ENCODE measurements at places on chromosomes 12 and 14. TPM values are rescaled to one million over a fixed set of nuclear protein-coding genes. Genes with fewer than 3 reads are reported as not detected.

DNA sequence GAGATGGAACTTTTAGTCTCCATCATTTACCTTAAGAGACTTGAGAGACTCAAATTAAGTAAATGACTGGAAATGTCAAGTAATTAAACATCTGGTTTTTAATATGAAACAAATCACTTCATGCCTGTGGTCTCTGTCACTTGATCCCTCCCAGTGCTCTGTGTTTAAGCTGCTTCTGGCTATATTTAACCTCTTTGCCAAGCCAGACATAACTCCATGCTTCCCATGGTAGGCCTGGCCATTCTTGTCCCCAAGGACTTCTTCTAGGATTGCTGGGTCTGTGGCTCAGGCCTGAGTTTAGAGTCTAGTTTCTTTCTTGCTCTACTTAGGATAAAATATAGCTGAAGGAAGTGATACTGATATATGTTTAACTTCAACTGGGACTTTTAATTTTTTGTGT is 1013.6 kb downstream of the FLRT2 start:
- DNase-seq, result no peak

GRCh38 chr12:33253178-33253577 is 186.4 kb downstream of the SYT10 start:
- DNase-seq, result no peak

DNA sequence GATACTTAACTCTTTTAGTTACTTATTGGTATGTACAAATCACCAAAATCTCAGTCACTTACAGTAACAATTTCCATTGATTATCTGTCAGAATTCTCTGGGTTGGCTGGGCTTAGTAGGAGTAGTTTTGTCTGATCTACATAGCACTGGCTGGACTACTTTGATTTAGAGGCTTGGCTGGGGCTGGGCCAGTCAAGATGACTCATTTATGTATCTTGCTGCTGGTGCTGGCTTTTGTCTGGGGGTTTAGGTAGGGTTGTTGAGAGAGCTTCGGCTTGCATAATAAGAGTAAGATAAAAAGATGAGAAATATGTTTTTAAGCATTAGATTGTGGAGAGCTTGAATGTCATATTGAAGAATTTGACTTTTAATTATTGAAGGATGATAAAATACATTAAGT is 1093.7 kb downstream of the SLC6A15 start:
- no peak for DNase-seq

The MYH6 gene
- not detected for total RNA-seq

DNA sequence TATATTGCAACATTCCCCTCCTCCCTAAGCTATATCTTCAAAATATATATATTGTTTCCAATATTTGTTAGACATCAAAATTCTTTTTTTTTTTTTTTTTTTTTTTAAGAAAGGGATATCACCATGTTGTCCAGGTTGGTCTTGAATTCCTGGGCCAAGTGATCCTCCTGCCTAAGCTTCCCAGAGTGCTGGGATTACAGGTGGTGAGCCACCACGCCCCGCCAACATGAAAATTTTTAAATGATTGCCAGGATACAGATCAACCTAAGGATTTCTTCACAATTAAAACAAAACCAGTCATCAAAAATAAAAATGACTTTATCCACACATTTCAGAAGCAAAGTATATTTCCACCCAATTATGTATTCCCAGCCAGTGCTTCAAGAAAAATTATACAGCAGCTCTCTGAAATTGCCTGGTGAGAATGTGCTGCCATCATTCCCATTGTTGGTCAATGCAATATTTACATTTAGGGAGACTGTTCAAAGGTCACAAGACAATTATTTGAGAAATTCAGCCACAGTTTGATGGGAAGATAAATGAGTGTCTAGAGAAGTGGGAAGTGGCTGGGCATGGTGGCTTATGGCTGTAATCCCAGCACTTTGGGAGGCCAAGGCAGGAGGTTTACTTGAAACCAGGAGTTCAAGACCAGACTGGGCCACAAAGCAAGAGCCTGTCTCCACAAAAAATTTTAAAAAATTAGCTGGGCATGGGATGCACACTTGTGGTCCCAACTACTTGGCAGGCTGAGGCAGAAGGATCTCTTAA is 141.7 kb upstream of the AMIGO2 start:
- DNase-seq, result no peak

- no peak for DNase-seq
Measured at GRCh38 chr14:93788543-93789227, 400 bp upstream of the PRIMA1 start.

DNA sequence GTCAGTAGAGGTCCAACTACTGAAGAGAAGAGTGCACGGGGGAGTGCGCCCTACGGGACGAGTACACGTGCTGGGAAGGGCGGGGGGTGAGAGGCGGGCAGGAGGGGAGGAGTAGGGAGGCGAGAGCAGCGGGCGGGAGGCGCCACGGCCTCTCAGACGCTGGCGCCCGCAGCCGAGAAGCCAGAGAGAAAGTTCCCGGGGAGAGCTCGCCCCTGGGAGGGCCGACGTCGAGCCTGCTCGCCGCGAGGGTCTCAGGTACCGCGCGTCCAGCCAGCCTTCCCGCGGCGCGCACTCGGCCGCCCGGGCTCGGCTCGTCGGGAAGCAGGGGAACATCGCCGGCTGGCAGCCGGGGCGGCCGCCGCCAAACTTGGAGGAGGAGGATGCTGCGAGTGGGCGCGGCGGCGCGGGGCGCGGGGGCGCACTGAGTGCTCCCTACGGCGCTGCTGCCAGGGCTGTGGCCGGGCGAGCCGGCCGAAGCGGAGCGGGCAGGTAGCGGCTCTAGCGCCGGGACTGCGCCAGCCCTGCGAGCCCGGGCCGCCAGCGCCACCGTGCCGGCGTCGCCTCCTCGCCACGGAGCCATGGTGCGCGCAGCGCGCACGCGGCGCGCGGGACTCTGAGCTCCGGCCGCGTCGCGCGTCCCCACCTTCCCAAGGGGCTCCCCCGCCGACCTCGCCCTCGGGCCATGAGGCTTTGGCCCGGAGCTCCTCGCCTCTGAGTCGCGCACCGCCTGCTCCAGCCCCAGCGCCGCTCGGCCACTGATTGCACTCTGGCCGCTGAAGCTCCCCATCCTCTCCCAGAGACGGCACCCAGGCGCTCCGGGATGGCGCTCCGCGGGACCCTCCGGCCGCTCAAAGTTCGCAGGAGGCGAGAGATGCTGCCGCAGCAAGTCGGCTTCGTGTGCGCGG is at the start of gene SLC24A4:
Gene SLC24A4 (plus strand): TSS at position 155 of the 905 bp plus-strand sequence. CDS start 666 bp downstream, at position 821.
- no peak for DNase-seq
